ENCODE measurements at places on chromosomes 3 and 15. TPM values are rescaled to one million over a fixed set of nuclear protein-coding genes. Genes with fewer than 3 reads are reported as not detected.

The SEMA7A gene
- total RNA-seq, result 17.9 TPM

The SOX14 gene
- total RNA-seq, result 0.70 TPM

The TGM4 gene
- not detected for total RNA-seq

The RASGRP1 gene
- total RNA-seq, result 2.7 TPM

The TRH gene
- 0.16 TPM for total RNA-seq

The ZBTB47 gene
- 5.6 TPM for total RNA-seq

The NR2E3 gene
- total RNA-seq, result 0.57 TPM

The MUC4 gene
- 2.3 TPM for total RNA-seq
